ENCODE measurements at places on chromosomes 12 and 14. TPM values are rescaled to one million over a fixed set of nuclear protein-coding genes. Genes with fewer than 3 reads are reported as not detected.

GRCh38 chr12:101599771-101600484, 5.2 kb downstream of the MYBPC1 start:
- DNase-seq = no peak

- DNase-seq = no peak
Measured at GRCh38 chr14:101074196-101075024, 170.9 kb upstream of the RTL1 start.

- peak; percentile 89 for DNase-seq
Measured at GRCh38 chr14:69354383-69355153, 43.5 kb downstream of the ERH start.

DNA sequence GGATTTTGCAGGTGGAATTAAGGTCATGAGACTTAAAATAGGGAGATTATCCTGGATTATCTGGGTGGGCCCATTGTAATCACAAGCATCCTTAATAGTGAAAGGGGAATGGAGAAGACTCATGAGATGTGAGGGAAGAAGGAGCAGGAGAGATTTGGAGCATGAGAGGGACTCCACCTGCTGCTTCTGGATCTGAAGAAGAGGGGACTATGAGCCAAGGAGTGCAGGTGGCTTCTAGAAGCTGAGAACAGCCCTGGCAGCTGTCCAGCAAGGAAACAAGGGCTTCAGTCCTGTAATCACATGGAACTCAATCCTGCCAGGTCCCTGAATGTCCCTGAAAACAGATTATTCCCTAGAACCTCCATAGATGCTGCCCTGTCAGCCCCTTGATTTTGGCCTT, 67.8 kb downstream of the PELI2 start:
- DNase-seq = no peak

Gene OR6J1
- not detected for total RNA-seq

GRCh38 chr14:46250113-46250703, 401.4 kb downstream of the RPL10L start:
- DNase-seq = no peak

GRCh38 chr12:93722835-93723567, 45.8 kb downstream of the CRADD start:
- no peak for DNase-seq

DNA sequence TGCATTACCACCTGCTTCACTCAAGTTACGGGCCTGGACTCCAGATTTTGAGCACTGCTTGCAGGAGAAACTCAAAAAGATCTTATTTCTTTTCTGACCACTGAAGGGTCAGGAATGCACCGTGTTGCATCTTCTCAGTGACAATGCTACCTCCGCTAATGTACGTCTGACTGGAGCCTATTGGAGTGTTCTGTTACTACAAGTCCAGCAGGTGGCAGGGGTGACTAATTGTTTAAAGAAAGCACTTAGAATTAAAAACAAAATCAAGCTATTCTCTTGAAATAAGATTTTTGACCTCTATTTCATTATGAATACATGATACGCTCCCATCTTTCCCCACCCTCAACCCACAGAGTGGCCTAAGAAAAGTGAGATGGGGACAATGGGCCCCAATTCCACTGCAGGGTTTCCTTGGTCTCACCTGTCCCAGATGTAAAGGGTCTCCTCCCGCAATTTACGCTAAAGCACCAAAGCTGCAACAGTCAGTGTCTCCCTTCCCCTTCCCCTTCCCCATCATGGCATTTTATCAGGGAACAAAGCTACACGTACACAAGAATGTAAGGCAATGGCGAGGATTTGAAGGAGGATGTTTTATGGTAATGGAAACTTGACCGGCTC, 2.2 kb downstream of the TBPL2 start:
- peak; percentile 39 for DNase-seq

Gene TRPV4
- not detected for total RNA-seq

Gene MUCL1
- not detected for total RNA-seq

Gene C12orf42
- 1.4 TPM for total RNA-seq
